Pancreas (tissue), 10 donors: ENCODE measurements at places on chromosomes 2 and 18.

DNA sequence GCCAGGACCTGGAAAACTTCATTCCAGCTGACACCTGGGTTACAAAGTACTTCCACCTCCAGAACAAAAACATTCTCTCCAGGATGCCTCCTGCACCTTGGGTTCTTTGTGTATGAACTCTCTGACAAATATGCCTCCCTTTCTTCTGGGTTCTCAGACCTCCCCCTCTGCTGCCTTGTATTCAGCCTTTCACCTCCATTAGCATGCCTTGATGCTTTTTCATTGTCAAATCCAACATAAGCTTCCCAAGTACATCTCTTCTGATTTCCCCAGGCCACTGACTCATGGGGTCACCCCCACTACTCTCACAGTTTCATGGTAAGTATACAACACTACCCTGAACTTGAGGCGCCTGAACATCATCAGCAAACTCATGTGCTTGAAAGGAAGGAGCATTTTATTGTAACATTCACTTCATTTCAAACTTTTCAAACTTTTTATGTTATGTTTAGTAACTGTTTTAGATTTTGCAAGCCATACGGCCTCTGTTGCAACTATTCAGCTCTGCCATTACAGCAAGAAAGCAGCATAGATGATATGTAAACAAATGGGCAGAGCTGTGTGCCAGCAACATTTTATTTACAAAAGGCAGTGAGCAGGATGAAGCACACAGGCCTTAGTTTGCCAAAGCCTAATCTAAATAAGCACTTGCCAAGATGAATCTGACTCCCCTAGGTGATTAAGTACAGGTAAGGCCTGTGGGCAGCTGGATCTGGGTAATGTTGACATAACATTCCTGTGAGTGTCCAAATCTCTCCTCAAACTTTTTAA lies 32.5 kb upstream of the MRPS9 start:
- no peaks in the 10 kb centered on the region for H3K4me1 ChIP-seq
- H3K27ac ChIP-seq = no peak overlapping the region
- no peak overlapping the region for H3K4me3 ChIP-seq
- DNase-seq = peak; percentile 36
- no peaks in the 10 kb centered on the region for H3K36me3 ChIP-seq
- no peaks in the 10 kb centered on the region for H3K27me3 ChIP-seq

GRCh38 chr2:127514485-127514884 lies 11.8 kb downstream of the IWS1 start:
- H3K27me3 ChIP-seq = no peaks in the 10 kb centered on the region
- no peaks in the 10 kb centered on the region for H3K36me3 ChIP-seq
- no peak overlapping the region for H3K27ac ChIP-seq
- H3K4me3 ChIP-seq = no peak overlapping the region

GRCh38 chr2:199869653-199870052 lies 18.7 kb upstream of the FTCDNL1 start:
- no peak overlapping the region for H3K27ac ChIP-seq
- no peaks in the 10 kb centered on the region for H3K36me3 ChIP-seq
- no peak overlapping the region for H3K4me3 ChIP-seq
- H3K27me3 ChIP-seq = no peaks in the 10 kb centered on the region
- no peaks in the 10 kb centered on the region for H3K4me1 ChIP-seq

DNA sequence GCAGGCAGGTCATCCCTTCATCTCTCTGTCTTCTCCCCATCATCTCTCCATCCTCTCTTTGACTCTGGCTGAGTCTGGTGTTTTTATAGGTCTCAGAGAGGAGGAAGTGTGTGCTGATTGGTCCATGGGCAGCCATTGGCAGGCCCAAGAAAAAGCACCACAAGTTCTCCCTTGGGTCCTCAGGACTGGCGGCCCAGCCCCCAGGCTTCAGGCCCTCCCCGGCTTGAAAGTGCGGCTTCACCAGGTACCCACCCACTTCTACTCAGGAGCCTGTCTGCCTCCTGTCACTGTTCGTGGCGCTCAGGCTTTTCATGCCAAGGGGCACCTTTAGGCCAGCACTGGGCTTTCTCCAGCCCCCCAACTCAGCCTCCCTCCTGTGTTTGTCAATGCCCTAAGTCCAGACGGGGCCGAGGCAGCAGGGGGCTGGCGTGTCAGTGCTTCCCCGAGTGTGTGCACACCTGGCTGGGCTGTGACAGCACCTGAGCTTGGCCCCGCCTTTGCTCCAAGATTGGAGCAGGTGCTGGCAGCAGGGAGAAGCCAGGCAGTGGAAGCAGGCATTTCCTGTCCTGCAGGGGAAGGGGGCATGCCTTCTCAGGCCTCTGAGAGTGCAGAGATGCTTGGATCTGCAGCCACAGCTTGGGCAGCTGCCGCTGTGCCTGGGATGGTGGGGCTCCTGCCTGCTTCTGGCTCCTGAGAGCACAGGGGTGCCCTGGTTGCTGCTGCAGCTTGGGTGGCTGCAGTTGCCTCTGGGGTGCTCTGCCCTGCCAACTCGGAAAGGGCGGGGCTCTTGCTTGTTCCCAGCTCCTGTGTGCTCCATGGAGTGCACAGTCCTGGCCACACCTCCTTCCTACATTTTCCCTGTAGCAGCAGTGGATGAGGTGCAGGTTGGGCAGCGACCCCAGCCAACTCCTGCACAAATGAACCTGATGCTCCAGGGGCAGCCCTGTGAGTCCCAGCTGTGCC lies 34.1 kb downstream of the FBXO48 start:
- H3K4me1 ChIP-seq = no peaks in the 10 kb centered on the region
- no peaks in the 10 kb centered on the region for H3K36me3 ChIP-seq
- H3K4me3 ChIP-seq = no peak overlapping the region
- DNase-seq = no peak

DNA sequence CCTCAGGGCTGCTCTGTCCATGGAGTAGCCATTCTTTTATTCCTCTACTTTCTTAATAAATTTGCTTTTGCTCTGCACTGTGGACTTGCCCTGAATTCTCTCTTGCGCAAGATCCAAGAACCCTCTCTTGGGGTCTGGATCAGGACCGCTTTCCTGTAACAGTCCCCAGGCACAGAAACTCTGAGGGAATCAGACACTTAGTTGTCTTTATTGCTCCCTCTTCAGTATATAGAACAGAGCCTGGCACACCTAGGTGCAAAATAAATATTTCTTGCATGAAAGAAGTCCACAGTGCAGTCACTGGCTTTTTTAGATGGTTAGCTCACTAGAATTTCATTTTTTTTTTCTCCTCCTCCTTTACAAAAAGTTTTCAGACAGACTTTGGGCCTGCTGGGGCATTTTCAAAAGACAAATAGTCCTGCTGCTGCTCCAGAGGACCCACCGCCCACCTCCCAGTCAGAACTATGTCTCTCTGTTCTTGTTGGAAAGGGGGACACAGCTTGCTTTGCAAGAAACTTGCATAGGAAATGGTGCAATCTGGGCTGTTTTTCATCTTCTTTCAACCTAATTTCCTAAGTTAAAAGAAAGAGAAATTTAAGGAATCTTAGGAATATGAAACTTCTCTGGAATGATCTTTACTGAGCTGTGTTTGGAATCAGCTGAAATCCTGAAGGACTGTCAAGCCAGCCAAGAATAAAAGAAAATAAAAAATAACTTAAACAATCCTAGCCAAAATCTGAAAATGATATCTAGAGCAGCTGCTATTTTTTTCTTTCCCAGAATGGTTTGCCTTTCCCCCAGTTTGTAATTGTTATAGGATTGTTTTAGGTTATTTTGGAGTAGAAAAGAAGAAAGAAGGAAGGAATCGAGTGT lies 31.7 kb upstream of the MAP4K3 start:
- no peaks in the 10 kb centered on the region for H3K27me3 ChIP-seq
- DNase-seq = no peak

- no peaks in the 10 kb centered on the region for H3K4me1 ChIP-seq
- H3K36me3 ChIP-seq = no peaks in the 10 kb centered on the region
- H3K27ac ChIP-seq = no peak overlapping the region
- H3K4me3 ChIP-seq = no peak overlapping the region
- no peaks in the 10 kb centered on the region for H3K27me3 ChIP-seq
These were observed 73.8 kb downstream of the KLF7 start for GRCh38 chr2:207091928-207092327.

DNA sequence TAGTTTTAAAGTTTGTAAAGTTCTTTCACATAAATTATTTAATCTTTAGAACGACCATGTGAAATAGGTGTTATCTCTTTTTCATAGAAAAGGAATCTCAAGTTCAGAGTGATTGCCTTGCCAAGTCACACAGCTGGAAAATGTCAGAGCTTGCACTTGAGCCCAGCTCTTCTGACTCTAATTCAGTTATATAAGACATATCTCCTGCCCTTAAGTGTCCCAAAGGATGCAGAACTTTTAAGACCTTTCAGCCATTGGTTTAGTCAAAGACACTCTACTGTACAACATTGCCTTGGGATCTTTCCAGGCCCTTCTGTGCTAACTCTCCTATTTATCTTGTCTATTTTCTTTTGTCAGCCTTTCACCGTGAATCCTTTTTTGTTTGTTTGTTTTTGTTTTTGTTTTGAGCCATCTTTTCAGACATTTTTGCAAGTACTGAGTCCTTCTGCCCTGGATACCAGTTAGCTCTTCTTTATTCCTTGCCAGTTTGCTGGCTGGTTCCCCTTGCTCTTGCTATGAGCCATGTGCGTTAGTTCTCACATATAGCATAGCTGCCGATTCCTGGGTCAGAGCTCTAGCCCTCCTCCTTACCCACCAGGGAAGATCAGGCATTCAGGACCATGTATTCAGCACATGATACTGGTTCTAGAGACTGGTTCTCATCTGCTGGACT lies 160.0 kb upstream of the MYO3B start:
- H3K27ac ChIP-seq = no peak overlapping the region
- no peaks in the 10 kb centered on the region for H3K36me3 ChIP-seq
- no peaks in the 10 kb centered on the region for H3K4me1 ChIP-seq
- H3K27me3 ChIP-seq = no peaks in the 10 kb centered on the region
- no peak for DNase-seq
